ENCODE measurements at places on chromosomes 3 and 15. TPM values are rescaled to one million over a fixed set of nuclear protein-coding genes. Genes with fewer than 3 reads are reported as not detected.

TMEM266 gene
- 12.5 TPM for total RNA-seq

MAP1A gene
- total RNA-seq, result 97.6 TPM

NMNAT3 gene
- 6.9 TPM for total RNA-seq

IL17RC gene
- 4.8 TPM for total RNA-seq

MASP1 gene
- 24.2 TPM for total RNA-seq

DNAH12 gene
- total RNA-seq, result 3.5 TPM

TNFAIP8L3 gene
- 5.5 TPM for total RNA-seq

FANCD2 gene
- 7.2 TPM for total RNA-seq
